Mucosa of gallbladder (tissue), 1 donor: ENCODE measurements at places on chromosomes 3 and 15. TPM values are rescaled to one million over a fixed set of nuclear protein-coding genes. Genes with fewer than 3 reads are reported as not detected.

The PLD1 gene
- total RNA-seq = 734 TPM

The GOLGA8Q gene
- 1.6 TPM for total RNA-seq

GRCh38 chr15:85615930-85616329 lies 178.8 kb downstream of the KLHL25 start:
- no peak for DNase-seq

GRCh38 chr3:168850109-168850508 lies 754.4 kb upstream of the GOLIM4 start:
- DNase-seq = no peak

DNA sequence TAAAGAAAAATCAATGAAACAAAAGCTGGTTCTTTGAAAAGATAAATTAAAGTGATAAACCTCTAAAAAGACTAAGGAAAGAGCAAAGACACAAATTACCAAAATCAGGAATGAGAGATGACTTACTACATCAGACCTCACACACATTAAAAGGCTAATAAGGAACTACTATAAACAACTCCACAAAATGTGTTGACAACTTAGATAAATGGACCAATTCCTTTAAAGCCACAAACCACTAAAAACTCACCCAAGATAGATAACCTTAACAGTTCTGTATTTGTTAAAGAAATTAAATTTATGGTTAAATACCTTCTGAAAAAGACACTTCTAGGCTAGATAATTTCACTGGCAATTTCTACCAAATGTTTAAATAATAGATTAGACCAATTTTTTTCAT lies 170.4 kb downstream of the SMAD6 start:
- no peak for DNase-seq

DNA sequence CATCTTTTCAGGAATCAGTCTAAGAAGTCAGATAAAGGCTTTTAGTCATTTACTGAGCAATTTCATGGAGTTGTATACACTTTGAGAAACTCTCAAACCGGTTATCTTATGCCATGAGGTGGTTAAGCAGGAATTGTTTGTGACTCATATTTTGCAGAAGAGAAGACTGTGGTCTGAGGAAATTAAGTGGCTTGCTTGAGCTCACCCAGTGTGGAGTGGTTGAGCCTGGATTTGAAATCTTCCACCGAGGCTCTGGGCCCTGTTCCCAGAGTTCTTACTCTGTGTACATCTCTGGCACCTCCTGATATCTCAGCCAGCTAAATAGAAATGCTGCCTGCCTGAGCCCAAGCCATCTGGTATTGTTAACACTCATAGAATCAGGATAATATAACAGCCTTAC lies 37.8 kb upstream of the BCL6 start:
- DNase-seq = peak; percentile 20

- DNase-seq = no peak
These were observed 82.2 kb upstream of the SELENOK start for GRCh38 chr3:53973905-53974304.

GRCh38 chr3:141231952-141232823 lies 563 bp downstream of the PXYLP1 start:
- DNase-seq = peak; percentile 16

DNA sequence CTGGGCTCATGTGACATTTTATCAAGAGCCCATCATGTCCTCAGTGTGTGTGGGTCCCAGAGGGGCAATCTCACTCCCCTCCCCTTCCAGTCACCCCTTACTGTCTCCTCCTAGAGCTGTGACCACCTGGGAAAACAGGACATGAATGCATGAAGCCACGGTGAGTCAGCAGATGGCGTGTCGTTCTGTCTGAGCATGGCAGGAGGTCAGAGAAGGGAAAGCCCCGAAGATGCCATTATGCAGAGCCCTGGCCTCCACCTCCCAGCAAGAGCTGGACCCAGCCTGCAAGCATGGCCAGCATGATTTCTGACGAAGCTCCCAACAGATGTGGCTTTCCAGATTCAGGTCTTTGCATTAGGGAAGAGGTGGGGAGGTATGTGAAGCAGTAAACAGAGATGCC lies 118.5 kb downstream of the TLE3 start:
- no peak for DNase-seq

- DNase-seq = no peak
These were observed 64.5 kb downstream of the ETV5 start for GRCh38 chr3:186044427-186044826.
